ENCODE measurements at places on chromosomes 2 and 18.

DNA sequence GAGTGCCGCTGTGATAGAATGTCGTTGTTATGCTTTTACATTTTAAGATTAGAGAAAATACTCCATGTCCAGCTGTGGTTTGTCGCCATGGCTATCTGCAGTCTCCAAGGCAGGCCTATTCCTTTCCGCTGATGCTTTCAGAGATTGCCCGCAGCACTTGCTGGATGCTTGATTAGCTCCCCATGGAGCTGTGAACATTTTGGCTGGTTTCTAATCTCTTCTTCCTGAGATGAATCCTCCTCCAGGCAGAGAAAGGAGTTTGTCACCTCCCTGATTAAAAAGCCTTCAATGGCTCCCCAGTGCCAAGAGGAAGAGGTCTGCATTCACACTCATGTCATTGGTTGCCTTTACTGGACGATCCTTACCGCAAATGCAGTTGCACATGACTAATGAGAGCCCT, 32.6 kb upstream of the LPIN1 start:
- no peak for DNase-seq

DNA sequence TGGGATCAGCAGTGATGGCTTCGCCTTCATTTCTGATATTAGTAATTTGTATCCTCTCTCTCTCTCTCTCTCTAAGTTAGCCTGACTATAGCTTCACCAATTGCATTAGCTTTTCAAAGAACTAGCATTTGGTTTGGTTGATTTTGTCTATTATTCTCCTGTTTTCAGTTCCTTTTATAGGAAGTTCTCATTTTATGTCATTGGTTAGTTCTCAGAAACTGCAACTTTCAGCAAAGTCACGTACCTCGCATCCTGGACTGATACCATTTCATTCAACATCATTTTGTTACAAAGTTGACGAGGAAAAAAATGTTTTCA, 450.8 kb downstream of the EIPR1 start:
- DNase-seq, result no peak

DNA sequence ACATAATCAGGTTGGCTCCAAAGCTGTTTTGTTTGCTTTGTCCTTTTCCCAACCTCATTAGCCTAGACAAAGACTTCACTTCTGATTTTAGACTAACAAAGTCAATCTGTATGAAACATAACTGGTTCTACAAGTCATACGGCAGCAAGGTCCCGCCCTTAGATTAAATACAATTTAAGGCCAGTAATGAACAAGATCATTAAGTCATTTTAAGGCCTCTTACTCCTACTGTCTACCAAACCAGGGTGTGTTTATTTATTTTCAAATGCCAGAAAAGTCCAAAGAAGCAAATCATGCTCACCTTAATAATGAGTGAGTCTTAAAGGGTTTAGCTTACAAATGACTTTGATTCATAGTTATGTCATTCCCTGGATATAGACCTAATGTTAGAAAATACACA, 148.4 kb upstream of the ACVR2A start:
- DNase-seq, result no peak

GRCh38 chr2:200042944-200043343, 87.6 kb downstream of the MAIP1 start:
- no peak for DNase-seq

- DNase-seq, result no peak
These were observed 40.8 kb downstream of the PAPOLG start for GRCh38 chr2:60796573-60797509.

- no peak for DNase-seq
These were observed 90.5 kb upstream of the ITGB6 start for GRCh38 chr2:160290598-160290997.

GRCh38 chr2:110853516-110853915, 121.1 kb downstream of the ACOXL start:
- DNase-seq, result peak; percentile 36

- DNase-seq, result no peak
These were observed 30.8 kb upstream of the PUM2 start for GRCh38 chr2:20381457-20381856.

Measured in stimulated activated CD4-positive, alpha-beta T cell treated with anti-CD3 and anti-CD28 coated beads, Interleukin-1b, Interleukin-23, amount 100 ng/mL, for 24 hours (primary cell).